ENCODE measurements at places on chromosomes 7 and 10.

- no peak for DNase-seq
These were observed 11.1 kb upstream of the LRRC27 start for GRCh38 chr10:132320654-132321469.

GRCh38 chr7:19508821-19509220 lies 200.0 kb downstream of the POLR1F start:
- no peak for DNase-seq

GRCh38 chr7:70591643-70592042 lies 540.3 kb upstream of the GALNT17 start:
- DNase-seq: no peak

DNA sequence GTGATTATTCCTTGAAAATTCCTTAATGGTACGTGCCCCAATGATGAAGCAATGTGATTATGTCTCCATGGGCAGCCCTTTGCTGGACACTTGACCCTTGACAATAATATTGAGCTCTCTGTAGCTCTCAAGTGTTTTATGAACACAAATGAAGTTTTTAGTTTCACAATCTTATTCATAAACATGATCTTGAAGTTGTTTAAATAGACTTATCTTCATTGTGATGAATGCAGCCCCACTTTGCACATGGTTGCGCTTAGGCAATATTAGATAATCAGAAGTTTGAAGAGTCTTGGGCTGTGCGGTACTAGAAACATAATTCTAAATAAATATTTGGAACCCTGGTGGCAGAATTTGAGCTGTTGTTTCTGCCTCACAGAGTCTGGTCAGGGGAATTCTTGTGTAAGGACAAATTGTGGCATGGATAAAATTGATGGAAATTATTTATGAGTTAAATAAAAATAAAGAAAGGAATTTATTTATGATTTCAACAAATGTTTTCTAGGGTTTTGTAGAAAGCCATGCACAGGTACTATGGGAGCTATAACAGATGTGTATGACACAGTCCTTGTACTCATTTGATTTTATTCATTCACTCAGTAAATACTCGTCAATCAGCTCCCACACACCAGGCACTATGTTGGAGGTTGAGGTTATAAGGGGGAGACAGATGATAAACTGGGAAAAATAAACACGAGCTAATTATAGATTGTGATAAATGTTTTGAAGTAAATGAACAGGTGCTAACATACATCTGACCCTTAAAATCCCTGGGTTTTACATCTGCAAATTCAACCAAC lies 217.9 kb downstream of the GALNT17 start:
- no peak for DNase-seq

DNA sequence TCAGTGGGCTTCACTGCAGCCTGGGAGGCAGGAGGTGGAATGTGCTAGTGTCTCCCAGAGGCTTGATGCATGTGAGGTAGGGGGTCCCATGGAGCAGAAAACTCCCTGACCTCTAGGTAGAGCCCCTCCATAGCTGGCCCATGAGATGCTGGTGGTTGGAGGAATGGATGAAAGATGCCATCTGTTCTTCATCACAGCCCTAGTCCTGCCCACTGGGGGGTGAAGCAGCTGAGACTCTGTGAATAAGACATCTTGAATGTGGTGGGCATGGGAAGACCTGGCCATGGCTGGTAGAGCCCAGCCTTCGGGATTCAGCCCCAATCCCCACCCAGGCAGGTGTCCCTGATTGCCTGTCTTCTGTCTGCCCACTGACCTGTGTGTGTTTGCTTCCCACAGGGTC lies 92.5 kb downstream of the COL13A1 start:
- no peak for DNase-seq

Measured in effector CD4-positive, alpha-beta T cell (primary cell).